CMK (cell line): ENCODE measurements at places on chromosomes 7 and 10.

- DNase-seq = no peak
Measured at GRCh38 chr7:22667562-22668239, 59.3 kb upstream of the IL6 start.

GRCh38 chr7:43438897-43439479 lies 143.9 kb upstream of the STK17A start:
- no peak for DNase-seq

DNA sequence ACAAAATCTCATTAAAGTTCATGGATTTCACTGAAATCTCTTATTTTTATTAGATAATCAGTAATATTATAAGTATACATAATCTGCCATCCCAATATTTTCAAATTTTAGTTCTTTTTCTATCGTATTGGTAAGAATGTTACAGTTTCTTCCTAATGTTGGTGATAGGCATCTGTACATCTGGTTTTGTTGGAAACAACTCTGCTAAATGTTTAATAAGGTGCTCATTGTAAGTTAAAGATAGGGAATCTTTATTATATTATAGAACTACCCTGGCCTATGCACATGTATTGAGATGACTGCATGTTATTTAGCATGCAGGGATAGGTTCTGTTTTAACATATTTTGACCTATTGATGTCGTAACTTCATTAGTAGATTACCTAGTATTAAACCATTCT lies 188.6 kb upstream of the PRPS1L1 start:
- DNase-seq = no peak

DNA sequence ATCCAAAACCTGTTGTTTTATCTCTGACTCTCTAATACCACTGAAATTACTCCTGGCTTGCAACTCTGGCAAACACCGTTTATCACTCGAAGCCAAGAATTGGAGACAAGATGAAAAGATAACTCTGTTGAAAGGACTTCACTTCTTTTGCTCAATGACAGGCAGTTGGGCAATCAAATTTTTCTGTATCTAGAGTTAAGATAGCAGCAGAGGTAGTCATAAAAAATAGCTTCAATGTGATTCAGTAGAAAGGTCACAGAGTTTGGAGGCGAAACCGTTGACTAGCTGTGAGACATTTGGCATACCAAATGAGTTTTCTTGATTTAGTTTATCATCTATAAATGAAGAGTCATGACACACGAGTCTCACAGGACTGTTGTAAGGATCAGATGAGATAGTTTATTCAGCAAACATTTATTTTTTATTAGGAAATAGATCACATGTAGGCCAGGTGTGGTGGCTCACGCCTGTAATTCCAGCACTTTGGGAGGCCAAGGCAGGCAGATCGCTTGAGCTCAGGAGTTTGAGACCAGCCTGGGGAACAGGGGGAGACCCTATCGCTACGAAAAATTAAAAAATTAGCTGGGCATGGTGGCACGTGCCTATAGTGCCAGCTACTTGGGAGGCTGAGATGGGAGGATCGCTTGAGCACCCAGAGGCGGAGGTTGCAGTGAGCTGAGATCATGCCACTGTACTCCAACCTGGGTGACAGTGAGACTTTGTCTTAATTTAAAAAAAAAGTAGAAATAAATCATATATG lies 23.6 kb downstream of the AKR1B1 start:
- no peak for DNase-seq

DNA sequence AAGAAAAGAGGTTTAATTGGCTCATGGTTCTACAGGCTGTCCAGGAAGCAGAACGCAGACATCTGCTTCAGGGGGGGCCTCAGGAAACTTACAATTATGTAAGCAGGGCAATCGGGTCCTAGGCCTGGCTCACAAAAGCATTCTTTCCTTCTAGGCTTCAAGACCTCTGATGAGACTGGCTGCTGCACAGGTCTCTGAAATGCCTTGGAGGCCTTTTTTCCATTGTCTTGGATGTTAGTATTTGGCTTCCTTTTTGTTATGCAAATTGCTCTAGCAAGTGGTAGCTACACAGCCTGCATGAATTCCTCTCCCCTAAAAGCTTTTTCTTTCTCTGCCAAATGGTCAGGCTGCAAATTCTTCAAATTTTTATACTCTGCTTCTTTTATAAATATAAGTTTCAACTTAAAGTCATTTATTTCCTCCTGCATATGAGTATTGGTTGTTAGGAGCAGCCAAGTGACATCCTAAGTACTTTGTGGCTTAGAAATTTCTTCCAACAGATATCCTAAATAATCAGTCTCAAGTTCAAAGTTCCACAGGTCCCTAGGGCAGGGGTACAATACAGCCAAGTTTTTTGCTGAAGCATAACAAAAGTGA lies 83.1 kb upstream of the SEMA3A start:
- no peak for DNase-seq

DNA sequence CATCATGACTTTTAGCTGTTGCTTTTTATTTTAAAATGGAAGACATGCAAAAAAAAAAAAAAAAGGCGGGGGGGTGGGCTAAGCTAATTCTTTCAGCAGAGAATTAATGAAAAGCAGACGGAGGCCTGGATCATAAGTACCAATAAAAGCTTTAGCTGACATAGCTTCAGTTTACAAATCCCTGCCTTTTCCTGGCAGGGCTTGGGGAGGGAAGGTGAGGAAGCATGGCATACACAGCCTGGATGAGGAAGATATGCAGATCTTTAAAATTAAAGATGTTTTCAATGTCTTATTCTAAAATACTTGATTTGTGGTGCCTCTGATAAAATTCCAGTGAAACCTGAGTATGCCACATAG lies 57.0 kb downstream of the ICA1 start:
- no peak for DNase-seq

DNA sequence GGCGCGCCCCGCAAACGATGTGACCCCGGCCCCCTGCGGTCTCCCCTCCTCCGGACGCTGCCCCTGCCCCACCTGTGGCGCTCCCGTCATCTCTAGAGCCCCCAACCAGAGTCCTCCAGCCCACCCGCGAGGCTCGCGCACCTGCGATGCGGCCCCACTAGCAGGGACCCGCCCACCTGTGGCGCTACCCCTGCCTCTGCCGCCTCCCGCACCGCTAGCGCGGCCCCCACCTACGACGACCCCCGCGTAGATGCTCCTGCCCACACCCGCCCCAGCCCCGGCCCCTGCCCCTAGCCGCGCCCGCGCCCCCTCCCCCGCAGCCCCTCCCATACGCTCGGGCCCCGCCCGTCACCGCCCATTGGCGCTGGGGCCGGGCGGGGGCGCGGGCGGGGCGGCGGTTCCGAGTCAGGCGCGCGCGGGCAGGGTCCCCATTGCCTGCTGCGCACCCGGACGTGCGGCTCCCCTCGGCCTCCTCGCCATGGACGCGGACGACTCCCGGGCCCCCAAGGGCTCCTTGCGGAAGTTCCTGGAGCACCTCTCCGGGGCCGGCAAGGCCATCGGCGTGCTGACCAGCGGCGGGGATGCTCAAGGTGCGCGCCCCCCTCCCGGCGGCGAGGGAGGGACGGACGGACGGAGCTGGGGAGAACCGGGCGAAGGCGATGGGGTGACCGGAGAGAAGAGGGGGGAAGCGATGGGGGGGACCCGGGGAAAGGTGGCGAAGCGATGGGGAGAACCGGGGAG lies at the start of gene PFKP:
Gene PFKP, plus strand, starts transcription at position 431 of the 741 bp plus-strand sequence. Its CDS starts 48 bp downstream, at position 479.
- DNase-seq = no peak

DNA sequence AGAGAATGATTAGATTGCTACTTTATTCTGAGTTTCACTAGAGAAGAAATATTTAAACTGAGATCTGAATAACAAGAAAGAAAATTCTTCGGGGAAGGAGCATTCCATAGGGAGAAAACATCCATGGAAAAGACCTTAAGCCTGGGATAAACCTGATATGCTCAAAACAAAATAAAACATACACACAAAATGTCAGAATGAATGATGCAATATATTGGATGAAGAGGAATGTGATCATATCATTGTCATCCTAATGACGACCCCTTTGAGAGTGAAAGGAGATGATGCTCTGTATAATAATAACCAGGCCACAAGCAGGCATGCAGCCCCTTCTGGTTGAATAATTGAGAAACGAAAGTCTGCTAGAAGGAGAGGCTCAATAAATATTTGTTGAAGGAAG lies 882.4 kb downstream of the NRG3 start:
- DNase-seq = no peak

- DNase-seq = no peak
Measured at GRCh38 chr7:19294619-19295018, 149.4 kb upstream of the FERD3L start.

GRCh38 chr10:98235846-98236245 lies 32.1 kb downstream of the LOXL4 start:
- no peak for DNase-seq

- DNase-seq = no peak
Measured at GRCh38 chr10:71600849-71601248, 118.7 kb downstream of the C10orf105 start.

DNA sequence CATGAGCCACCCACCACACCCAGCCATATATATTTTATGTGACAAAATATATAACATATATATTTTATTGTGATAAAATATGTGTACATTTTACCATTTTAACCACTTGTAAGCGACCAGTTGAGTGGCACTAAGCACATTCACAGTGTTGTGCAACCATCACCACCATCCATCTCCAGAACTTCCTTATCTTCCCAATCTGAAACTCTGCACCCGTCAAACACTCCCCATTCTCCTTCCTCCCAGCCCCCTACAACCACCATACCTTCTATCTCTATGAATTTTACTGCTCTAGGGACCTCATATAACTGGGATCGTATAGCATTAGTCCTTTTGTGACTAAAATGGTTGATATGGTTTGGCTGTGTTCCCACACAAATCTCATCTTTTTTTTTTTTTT lies 20.8 kb upstream of the CYTH3 start:
- no peak for DNase-seq

GRCh38 chr10:9012312-9012711 lies 957.8 kb downstream of the GATA3 start:
- DNase-seq = no peak

DNA sequence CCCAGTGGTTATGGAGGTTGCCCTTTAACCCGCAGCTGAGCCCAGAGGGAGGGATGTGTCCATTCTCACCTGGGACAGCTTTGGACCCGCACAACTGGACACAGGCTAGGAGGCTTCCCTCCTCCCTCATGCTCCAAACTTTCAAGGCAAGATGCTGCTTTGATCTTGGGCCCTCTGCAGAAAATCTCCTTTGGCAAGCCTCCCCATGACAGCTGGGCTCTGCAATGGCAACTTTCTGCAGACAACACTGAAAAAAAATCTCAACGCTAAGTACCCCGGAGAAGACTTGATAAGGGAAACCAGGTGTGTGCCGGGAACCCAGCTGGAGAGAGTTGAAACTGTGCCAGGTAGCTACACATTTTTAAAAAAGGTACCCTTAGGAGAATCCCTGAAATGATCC lies 610.1 kb downstream of the LRMDA start:
- DNase-seq = no peak

DNA sequence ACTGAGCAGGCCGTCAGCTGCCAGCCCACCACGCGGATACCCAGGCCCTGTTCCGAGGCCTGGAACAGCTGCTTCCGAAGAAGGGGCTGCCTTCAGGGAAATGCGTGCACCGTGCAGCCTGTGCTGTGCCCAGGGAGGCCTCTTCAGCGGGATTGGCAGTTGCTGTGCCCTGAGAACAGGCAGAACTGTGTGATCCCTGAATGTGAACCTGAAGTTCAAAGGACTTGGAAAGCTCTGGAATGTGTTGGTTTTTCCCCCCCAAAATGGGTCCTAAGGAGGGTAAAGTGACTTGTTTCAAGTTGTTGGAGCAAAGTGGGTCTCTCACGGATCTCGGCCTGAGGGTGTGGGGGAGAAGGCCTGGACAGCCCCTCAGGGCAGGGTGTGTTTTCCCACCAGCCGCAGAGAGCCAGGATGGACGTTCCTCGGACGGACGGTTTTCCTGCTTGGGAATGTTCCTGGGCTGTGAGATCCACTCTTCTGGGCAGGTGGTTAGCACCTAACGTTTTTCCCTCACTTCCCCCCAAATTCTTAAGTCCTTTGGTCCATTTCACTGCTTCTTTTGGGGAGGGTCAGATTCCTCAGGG lies 2.1 kb downstream of the SPRN start:
- no peak for DNase-seq

DNA sequence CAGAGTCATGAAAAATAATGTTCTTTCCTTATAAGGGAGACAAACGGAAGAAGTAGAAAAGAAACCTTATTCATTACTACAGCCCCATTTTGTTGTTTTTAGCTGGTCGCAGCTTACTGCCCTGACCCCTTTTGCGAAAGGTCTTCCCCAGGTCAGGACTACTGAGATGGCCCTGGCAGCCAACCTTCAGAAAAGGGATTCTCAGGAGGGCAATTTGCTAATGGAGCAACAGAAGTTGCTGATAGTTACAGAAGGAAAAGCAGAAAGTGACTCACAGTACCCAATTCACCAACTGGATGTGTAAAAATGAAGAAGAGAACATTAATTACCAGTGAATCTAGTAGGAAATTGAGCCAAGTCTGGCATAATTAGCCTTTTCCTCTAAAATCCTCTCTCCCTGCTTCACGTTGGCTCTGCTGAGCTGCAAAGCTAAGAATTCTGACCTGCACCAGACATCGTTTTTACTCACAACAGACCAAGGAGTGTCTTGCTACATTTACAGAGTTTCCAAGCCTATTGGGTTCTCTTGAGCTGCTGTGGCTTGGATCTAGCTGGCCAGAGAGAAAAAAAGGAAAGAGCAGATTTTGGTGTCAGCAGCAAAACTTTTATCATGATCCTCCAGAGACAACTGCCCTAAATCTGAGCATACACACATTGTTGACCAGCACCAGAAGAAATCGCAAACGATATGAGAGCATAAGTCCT lies 499.9 kb upstream of the FZD8 start:
- no peak for DNase-seq

GRCh38 chr7:37356911-37357636 lies 91.6 kb downstream of the ELMO1 start:
- DNase-seq = no peak

DNA sequence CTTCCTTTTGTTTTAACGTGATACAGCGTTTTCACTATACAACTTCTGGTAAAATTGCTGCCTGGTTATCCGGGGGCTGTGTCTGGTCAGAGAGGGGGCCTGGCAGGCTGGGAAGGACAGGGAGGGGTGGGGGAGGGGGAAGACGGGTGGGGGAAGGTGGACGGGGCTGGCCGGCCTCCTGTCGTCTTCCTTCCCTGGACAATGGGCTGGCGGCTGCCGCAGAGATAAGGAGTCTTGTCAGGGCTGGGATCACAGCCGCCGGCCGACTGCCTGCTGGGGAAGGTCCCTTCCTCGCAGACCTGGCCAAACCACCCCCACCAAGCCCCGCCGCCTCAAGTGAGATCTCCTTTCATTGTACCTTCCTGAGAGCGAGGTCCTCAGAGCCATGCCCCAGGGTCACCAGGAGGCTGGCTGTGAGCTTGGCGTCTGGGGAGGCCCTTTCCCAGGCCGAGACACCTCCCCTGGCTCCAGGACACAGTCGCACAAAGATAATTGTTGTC lies 151.2 kb upstream of the TNRC18 start:
- DNase-seq = no peak

- DNase-seq = no peak
Measured at GRCh38 chr10:72059843-72060822, 28.2 kb downstream of the SPOCK2 start.

GRCh38 chr10:132489053-132489703 lies 48.4 kb upstream of the INPP5A start:
- DNase-seq = no peak

DNA sequence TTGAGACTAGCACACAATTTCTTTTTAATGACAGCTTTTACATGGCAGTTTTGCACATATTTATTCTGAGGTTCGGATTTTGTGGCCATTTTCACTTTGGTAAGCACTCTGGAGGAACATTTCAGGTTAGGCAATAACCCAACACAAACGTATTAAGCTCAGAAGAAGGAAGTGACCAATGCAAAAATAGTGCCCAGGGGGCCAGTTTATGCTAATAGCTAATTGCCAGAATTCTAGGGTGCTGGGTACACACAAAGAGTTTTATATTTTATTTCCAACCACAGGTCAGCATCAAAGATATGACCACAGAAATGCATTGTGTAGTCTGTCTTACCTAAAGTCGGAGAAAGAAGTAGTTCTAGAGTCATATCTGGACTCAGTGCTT lies 8.4 kb upstream of the AGR2 start:
- DNase-seq = no peak
